AG04449 (cell line): ENCODE measurements at places on chromosomes 7 and 10.

DNA sequence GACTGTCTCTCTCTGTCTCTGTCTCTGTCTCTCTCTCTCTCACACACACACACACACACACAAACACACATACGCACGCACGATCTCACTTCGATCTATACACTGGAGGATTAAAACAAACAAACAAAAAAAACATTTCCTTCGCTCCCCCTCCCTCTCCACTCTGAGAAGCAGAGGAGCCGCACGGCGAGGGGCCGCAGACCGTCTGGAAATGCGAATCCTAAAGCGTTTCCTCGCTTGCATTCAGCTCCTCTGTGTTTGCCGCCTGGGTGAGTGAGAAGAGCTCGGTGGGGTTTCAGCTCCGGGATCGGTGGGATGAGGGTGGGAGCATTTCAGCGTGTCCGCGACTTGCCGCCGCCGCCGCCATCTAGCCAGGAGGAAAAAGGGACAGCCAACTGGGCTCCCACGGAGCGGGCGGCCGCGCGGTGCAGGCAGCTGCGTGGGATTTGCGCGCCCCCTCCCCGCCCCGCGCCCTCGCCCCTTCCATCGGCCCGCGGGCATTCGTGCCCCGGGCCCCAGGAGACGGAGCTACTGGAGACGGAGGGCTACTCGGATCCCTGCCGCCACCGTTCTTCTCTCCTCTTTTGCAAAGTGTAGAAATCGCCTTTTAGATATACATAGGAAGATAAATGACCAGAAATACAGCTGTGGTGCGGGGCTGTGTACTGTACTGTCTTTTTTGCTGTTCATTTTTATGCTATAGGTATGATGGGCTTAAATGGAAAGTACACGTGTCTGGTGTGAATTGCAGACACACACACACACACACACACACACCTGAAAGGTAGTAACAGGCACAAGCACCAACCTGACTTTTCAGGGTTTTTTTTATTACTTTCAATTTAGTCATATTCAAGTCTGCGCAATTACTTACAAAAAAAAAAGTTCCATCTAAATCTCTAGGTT is 581 bp downstream of the PTPRZ1 start:
- no peak for DNase-seq

- no peak for DNase-seq
These were observed 38.3 kb upstream of the TOMM7 start for GRCh38 chr7:22860784-22861482.

- DNase-seq, result no peak
These were observed 109.6 kb downstream of the NKX6-2 start for GRCh38 chr10:132676193-132676891.

GRCh38 chr7:115782696-115783490 is 247.7 kb downstream of the TFEC start:
- DNase-seq, result no peak

GRCh38 chr10:131786756-131787605 is 113.8 kb upstream of the PPP2R2D start:
- DNase-seq, result no peak

DNA sequence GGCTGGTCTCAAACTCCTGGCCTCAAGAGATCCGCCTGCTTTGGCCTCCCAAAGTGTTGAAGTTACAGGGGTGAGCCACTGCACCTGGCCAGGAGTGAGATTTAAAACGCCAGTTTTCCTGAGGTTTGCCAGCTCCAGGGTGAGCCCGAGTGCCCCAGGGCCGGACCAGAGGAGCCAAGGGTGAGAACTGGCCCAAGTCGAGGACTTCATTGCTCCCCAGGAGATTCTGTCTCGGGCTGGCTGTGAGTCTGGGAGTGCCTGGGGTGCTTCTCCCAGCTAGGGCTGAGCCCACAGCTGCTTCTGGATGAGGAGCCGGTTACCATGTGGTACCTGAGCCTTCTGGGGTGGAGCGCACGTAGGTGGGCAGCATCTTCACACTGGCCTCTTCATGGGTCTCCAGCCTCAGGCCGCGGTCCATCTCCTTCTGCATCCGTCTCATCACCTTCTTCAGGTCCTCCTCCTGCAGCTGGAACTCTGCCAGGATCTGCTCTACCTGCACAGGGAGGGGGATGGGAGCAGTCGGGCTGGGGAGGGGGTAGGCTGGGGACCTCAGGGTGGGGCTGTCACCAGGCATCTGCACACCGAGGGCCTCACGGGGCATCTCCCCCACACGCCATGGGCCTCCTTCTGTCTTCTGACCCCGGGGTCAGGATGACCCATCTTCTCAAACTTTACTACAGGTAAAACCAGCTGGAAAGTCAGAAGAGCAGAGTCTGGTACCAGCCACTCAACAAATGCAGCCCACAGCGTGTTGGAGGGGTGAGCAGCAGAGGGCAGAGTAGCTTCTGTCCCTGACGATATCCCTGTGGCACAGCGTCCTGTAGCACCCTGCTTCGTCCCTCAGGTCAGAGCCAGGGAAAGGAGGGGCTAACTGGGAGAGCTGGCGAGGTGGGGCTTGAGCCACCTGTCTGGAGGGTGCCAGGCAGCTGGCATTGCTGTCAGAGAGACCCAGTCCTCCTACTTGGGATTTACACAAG is 12.1 kb upstream of the MYL7 start:
- DNase-seq, result no peak

DNA sequence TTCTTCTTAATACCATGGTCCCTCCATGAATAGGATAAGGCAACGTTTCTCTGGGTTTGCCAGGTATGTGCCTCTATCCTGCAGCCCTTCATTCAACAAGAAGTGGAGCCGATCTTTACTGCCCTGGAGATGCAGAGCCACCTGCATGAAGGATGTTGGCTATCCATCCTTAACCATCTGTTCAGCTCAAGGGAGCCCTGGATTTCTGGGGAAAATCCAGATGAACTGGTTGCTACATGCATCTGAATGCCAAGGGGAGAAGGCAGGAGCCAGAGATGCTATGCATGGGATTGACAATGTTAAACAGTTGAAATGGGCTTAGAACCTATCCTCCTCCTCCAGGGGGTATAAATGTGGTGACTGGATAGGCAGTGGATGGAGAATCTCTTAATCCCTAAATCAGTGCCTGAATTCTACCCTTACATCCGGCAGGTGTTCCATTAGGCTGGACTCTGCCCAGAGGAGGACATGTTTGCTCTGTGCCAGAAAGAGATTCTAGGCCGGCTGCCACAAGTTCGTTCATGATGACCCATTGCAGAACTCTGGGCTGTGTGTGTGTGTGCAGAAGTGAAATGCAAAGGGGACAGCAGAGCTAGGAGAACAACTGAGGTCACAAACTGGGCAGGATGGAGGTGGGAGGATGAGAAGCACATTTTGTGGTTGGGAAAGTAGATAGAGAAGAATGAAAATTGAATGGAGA is 15.6 kb downstream of the CPED1 start:
- DNase-seq, result no peak

DNA sequence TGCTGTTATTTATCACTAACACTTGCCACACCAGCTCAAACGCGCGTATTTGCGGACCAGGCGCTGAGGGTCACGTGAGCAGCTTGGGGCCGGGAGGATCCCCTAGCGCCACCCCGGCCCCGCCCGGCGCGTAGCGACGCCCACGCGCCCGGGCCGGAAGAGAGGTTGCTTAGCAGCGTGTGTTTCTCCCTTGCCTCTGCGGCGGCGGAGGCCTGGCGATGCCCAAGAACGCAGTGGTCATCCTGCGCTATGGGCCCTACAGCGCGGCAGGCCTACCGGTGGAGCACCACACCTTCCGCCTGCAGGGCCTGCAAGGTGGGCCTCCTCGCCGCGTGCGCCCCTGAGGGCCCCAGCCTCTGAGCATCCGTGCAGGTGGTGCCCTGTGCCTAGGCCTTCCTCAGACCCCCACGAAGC is at the start of gene C10orf53:
C10orf53 (plus strand) TSS at position 172 of the 414 bp plus-strand sequence; CDS start at position 219, 47 bp downstream.
- no peak for DNase-seq

DNA sequence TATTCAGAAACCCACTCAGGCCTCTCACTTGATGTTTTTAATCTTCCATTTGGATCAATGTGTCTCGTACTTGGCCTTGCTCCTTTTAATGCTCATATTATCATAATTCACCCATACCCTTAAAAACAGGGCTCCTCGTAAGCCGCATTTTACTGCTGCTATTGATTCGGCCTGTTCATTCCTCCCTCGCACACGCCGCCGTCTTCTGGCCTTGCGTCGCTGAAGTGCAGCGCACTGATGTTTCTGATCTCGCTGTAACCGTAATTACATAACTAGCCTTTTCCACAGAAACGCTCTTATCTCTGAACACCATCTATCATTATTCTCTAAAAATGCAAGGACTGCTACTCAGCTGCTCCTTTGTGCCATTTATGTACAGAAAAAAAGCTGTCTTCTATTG is 544.5 kb upstream of the FOXK1 start:
- no peak for DNase-seq

GRCh38 chr10:17195083-17195482 is 6.4 kb downstream of the TRDMT1 start:
- no peak for DNase-seq

DNA sequence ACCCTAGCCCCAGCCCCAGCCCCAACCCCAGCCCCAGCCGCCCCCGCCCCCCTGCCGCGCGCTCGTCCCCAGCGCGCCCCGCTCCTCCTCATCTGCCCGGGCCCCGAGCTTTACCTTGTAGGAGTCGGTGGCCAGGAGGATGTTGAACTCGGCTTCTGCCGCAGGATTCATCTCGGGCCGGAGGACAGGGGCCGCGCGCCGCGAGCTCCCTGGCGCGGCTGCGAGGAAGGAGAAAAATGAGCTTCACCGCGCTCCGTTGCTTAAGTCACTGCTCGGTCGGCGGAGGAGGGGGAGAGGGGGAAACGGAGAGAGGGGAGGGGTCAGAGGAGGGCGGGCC is at the start of gene NAMPT:
NAMPT (minus strand) TSS at position 270 of the 337 bp plus-strand sequence; CDS start at position 171, 99 bp downstream.
- DNase-seq, result no peak

- DNase-seq, result no peak
These were observed 52.5 kb downstream of the NPY start for GRCh38 chr7:24336461-24336860.

DNA sequence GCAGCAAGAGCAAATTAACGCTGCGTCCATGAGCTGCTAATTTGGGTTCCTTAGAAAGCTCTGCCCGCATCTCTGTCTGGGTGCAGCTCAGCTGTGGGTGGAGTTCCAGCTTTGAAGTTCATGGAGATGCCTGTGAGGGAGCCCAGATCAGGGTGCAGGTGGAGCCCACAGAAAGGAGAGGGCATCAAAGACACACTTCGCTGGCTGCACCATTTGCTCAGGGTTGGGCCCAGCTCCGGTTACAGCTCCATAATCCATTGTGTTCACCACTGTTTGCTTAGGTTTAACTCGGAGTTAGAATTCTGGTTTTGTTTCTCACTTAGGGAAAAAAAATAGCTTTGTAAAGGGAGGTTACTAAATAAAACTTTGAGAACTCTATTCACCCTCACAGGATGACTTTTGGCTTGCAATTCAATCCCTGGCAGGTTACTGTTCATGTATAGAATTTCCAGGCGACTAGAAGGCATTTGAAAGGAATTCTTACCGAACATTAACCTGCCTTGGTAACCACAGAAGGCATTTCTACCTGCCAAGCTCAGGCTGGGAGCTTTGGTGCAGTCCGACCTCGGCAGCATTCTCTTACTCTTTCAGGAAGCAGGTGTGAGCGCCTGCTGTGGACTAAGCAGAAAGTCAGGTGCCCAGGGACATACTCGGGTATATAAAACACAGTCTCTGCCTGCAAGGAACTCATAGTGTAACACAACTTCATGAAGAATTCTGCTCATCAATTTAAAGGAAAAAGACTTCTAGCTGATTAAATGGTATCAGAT is 179.5 kb upstream of the RNF32 start:
- DNase-seq, result no peak

- DNase-seq, result no peak
These were observed 209.2 kb downstream of the SNX10 start for GRCh38 chr7:26500749-26501352.

- no peak for DNase-seq
These were observed 47.8 kb upstream of the CALCR start for GRCh38 chr7:93622036-93623033.

DNA sequence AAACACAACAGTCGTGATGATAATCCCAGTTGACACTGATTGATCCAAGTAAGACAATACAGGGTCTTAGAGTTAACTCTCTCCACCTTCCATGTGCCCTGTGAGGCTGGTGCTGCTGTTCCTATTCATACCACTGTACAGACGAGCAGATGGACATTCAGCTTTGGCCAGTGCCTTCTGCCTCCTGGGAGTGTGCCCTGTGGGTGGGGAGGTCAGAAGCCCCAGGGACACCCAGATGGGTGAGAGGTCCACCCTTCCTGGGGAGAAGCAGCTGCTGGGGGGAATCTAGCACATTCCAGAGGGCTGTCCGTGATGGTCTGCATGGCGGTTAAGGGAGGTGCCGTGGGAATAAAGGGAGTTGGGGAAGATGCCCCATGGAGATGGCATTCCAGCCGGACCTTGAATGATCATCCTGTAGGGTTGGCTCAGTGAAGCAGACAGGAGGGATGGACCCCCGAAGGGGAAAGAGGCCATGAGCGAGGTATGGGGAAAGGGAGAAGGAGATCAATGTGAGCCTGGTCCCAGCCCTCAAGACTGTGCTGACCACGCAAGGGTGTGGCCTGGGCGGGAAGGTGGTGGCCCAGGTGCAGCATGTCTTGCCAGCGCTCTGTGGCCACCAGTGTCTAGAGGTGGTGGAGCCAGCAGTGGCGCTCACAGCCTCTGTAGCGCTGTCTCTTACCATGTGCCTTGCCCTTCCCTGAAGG is 74.0 kb downstream of the ADCY1 start:
- DNase-seq, result no peak

- no peak for DNase-seq
These were observed 144.5 kb upstream of the POT1 start for GRCh38 chr7:125074141-125074540.

GRCh38 chr7:98456866-98457265 is 56.0 kb upstream of the BAIAP2L1 start:
- no peak for DNase-seq

DNA sequence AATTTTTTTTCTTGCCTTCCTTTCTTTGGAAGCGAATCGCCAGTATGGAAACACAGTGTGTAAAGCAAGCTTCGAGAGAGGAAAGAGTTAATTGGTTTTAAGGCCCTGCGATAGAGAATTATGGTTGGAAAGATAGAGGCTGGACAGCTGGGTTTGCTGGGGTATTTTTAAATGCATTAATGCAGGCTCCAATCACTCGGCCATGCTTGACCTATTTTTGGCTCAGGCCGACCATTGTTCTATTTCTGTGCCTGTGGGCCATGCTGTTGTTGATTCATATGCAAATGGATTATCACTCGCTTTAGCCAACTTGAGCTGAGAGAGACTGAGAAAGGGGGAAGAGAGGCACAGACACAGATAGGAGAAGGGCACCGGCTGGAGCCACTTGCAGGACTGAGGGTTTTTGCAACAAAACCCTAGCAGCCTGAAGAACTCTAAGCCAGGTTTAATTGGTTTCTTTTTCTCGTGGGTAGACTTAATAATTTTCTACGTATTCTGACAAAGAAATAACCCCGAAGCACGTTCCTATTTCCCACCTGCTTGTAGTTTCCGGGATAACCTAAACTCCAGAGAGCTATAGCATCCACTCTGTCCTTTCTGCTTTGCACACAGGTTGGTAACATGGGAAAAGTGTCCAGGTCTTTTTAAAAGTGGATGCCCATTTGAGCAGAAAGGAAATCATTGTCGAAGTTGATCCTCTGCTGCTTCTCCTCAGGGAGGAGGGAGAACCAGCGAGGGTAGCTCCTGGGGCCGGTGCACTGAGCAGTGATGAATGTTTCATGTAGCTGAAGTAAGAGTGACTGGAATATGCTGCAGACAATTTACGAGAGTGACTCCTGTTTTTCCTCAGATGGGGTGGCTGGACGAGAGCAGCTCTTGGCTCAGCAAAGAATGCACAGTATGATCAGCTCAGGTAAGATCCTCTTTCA is at the start of gene HDAC9:
HDAC9 (plus strand) TSS at position 338 of the 929 bp plus-strand sequence; CDS start at position 892, 554 bp downstream.
- no peak for DNase-seq

GRCh38 chr10:35908451-35908850 is 266.4 kb upstream of the FZD8 start:
- no peak for DNase-seq
